ENCODE measurements at places on chromosomes 3 and 15. TPM values are rescaled to one million over a fixed set of nuclear protein-coding genes. Genes with fewer than 3 reads are reported as not detected.

GRCh38 chr3:120198305-120198878 lies 86.6 kb downstream of the GPR156 start:
- H3K36me3 ChIP-seq: no peaks in the 10 kb centered on the region
- DNase-seq: no peak
- peaks cover 5% of the 10 kb centered on the region for H3K4me1 ChIP-seq

GRCh38 chr15:50786871-50787270 lies 21.4 kb upstream of the SPPL2A start:
- H3K27me3 ChIP-seq: peaks cover 2% of the 10 kb centered on the region
- H3K4me3 ChIP-seq: no peak overlapping the region
- H3K27ac ChIP-seq: no peak overlapping the region

DNA sequence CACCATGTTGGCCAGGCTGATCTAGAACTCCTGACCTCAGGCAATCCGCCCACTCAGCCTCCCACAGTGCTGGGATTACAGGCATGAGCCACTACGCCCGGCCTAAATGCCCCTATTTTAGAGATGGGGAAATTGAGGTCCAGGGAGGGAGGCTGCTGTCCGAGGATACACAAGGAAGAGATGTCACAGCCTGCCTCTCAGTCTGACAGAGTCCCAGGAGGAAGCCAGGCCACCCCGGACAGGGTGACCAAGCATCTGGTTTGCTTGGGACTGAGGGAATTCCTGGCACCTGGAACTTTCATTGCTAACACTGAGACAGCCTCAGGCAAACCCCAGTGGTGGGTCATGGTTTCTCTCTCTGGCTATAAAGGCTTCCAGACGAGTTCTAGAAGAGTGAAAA lies 30.6 kb upstream of the ADAMTS7 start:
- no peak overlapping the region for H3K27ac ChIP-seq
- no peaks in the 10 kb centered on the region for H3K36me3 ChIP-seq
- no peak for DNase-seq
- no peak overlapping the region for H3K4me3 ChIP-seq

- H3K4me3 ChIP-seq: no peak overlapping the region
- H3K27ac ChIP-seq: peak overlapping the region; percentile 45
- H3K4me1 ChIP-seq: peaks cover 36% of the 10 kb centered on the region
Observed at GRCh38 chr15:52100807-52101442, 11.7 kb downstream of the BCL2L10 start.

GRCh38 chr15:77717333-77717990 lies 84.8 kb upstream of the LINGO1 start:
- DNase-seq: no peak
- no peak overlapping the region for H3K4me3 ChIP-seq
- H3K36me3 ChIP-seq: no peaks in the 10 kb centered on the region

- H3K4me1 ChIP-seq: peaks cover 8% of the 10 kb centered on the region
- no peak for DNase-seq
- no peaks in the 10 kb centered on the region for H3K27me3 ChIP-seq
Observed at GRCh38 chr3:152910966-152911365, 76.0 kb downstream of the P2RY1 start.

GRCh38 chr15:40593165-40593564 lies 884 bp upstream of the KNL1 start:
- peaks cover 14% of the 10 kb centered on the region for H3K4me1 ChIP-seq
- H3K27me3 ChIP-seq: peaks cover 2% of the 10 kb centered on the region
- no peak overlapping the region for H3K4me3 ChIP-seq
- H3K27ac ChIP-seq: no peak overlapping the region

GRCh38 chr3:16849795-16850194 lies 35.0 kb upstream of the PLCL2 start:
- no peak overlapping the region for H3K4me3 ChIP-seq
- H3K27ac ChIP-seq: no peak overlapping the region
- H3K4me1 ChIP-seq: peaks cover 3% of the 10 kb centered on the region
- H3K36me3 ChIP-seq: no peaks in the 10 kb centered on the region
- H3K27me3 ChIP-seq: peaks cover 26% of the 10 kb centered on the region

- no peak overlapping the region for H3K27ac ChIP-seq
- H3K4me1 ChIP-seq: no peaks in the 10 kb centered on the region
- no peaks in the 10 kb centered on the region for H3K36me3 ChIP-seq
- DNase-seq: no peak
Observed at GRCh38 chr15:56254265-56254664, 10.6 kb upstream of the RFX7 start.

- peaks cover 19% of the 10 kb centered on the region for H3K27me3 ChIP-seq
- no peak overlapping the region for H3K4me3 ChIP-seq
- no peaks in the 10 kb centered on the region for H3K36me3 ChIP-seq
- H3K27ac ChIP-seq: no peak overlapping the region
- no peak for DNase-seq
- H3K4me1 ChIP-seq: peaks cover 9% of the 10 kb centered on the region
Observed at GRCh38 chr15:57861815-57862586, 155.5 kb downstream of the POLR2M start.

The CTSH gene
- 22.5 TPM for total RNA-seq

The DCLK3 gene
- not detected for total RNA-seq

The TAGLN3 gene
- total RNA-seq: not detected

The SIDT1 gene
- total RNA-seq: not detected

Measured in chondrocyte (in vitro differentiated cells).